ENCODE measurements at places on chromosomes 5 and 9.

GRCh38 chr5:33524476-33524875 is 83.7 kb downstream of the TARS1 start:
- no peak for DNase-seq

DNA sequence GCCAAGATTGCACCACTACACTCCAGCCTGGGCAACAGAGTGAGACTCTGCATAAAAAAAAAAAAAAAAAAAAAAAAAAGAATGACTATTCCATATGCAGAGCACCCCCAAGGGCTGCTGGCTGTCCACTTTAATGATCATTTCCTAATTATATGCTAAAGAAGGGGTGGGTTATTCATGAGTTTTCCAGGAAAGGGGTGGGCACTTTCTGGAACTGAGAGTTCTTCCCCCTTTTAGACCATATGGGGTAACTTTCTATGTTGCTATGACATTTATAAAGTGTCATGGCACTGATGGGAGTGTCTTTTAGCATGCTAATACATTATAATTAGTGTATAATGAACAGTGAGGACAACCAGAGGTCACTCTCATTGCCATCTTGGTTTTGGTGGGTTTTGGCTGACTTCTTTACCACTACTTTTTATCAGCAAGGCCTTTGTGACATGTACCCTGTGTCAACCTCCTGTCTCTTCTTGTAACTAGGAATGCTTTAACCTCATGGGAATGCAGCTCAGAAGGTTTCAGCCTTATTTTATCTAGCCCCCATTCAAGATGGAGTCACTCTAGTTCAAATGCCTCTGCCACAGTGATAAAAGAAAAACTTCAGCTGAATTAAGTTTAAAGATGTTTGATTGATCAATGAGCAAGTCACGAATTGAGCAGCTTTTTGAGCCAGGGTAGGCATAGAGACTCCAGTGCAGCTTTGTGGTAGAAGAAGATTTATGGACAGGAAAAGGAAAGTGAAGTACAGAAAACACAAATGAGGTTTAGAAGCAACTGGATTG is 7.1 kb upstream of the NANS start:
- DNase-seq: no peak

DNA sequence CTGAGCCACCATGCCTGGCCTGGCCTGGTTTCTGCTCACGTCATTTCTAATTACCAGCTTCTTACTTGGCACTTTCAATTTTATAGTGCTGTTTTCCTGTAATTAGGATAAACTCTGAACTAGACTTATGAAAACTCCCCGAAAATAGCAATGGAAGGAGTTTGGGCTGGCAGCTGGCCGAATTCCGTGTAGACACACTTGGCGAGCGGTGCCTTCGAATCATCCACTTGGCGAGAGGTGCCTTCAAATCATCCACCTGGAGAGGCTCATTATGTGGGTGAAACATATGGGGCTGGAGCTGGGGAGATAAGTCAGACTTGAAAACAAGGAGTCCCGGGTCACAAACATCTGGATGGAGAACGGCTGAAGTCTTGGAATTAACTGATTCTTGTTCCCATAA is 203.7 kb downstream of the ROR2 start:
- no peak for DNase-seq

DNA sequence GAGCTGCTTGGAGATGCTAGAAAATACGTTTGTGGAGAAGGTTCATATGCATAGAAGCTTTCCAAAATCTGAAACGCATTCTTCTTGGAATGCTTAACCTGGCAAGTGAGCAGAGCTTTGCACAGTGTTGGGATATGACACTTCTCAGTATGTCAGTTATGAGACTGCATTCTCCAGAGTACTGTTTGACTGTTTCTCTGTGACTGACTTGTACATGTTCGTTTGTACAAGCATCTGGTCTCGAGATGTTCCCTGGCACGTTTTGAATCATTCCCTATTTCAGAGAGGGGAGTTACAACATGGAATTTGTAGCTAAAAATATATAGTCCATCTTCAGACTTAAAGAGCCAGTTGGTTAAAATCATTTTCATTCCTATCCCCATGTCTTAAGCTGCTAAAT is 272.4 kb downstream of the ARRDC3 start:
- peak; percentile 52 for DNase-seq

- no peak for DNase-seq
Measured at GRCh38 chr5:164090358-164090757, 584.9 kb downstream of the MAT2B start.

GRCh38 chr9:135489188-135489906 is 9.8 kb downstream of the PPP1R26 start:
- DNase-seq: no peak

- DNase-seq: no peak
Measured at GRCh38 chr9:38137342-38137741, 68.3 kb upstream of the SHB start.

GRCh38 chr5:173020643-173021042 is 35.5 kb upstream of the CREBRF start:
- DNase-seq: no peak

DNA sequence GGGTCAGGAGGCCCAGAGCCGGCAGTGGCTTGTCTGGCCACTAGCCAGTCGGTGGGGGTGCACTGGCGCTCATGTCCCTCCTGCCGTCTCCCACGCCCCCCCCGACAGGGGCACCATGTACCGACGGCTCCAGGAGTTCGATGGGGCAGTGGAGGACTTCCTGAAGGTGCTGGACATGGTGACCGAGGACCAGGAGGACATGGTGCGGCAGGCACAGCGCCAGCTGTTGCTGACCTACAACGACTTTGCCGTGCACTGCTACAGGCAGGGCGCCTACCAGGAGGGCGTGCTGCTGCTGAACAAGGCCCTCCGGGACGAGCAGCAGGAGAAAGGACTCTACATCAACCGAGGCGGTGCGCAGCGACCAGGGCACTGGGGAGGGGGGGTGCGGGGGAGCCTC is 8.1 kb downstream of the TTC16 start:
- no peak for DNase-seq

DNA sequence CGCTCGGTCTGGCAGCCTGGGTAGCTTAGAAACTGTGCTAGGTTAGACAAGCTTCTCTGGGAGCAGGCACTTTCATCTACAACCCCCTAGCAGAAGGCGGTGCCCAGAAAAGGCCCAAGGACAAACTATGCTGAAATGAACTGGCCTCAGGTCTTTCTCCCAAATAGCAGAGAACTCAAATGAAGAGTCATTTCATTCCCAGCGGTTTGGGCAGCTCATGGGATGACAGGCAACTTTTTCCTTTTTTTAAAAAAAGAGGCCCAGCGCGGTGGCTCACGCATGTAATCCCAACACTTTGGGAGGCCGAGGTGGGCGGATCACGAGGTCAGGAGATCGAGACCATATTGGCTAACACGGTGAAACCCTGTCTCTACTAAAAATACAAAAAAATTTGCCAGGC is 2.5 kb downstream of the RAPGEF1 start:
- DNase-seq: no peak

GRCh38 chr5:149143470-149143869 is 2.2 kb downstream of the ABLIM3 start:
- DNase-seq: peak; percentile 57

- no peak for DNase-seq
Measured at GRCh38 chr5:116037236-116037822, 5.1 kb downstream of the ARL14EPL start.

GRCh38 chr9:133144904-133145851 is 18.5 kb downstream of the GBGT1 start:
- no peak for DNase-seq
